Regular cardiac myocyte (primary cell): ENCODE measurements at places on chromosomes 4 and X. TPM values are rescaled to one million over a fixed set of nuclear protein-coding genes. Genes with fewer than 3 reads are reported as not detected.

PAGE1 gene
- total RNA-seq: not detected in 2 replicates

ESX1 gene
- not detected in 2 replicates for total RNA-seq

RRH gene
- total RNA-seq: not detected in 2 replicates

ABCD1 gene
- total RNA-seq: 11.0 and 11.1 TPM in 2 replicates

UGT2B10 gene
- not detected in 2 replicates for total RNA-seq

RCHY1 gene
- 27.6 and 35.1 TPM in 2 replicates for total RNA-seq

DCLK2 gene
- 3.3 and 3.9 TPM in 2 replicates for total RNA-seq

XKRX gene
- total RNA-seq: under 0.01 and 0.28 TPM in 2 replicates

RIBC1 gene
- 0.19 and 0.28 TPM in 2 replicates for total RNA-seq

OTUD6A gene
- not detected in 2 replicates for total RNA-seq

SPACA5 gene
- total RNA-seq: not detected in 2 replicates

BMX gene
- total RNA-seq: 0.38 and 0.56 TPM in 2 replicates

PF4V1 gene
- 10.2 and 16.1 TPM in 2 replicates for total RNA-seq
